ENCODE measurements at places on chromosomes 5 and 9. TPM values are rescaled to one million over a fixed set of nuclear protein-coding genes. Genes with fewer than 3 reads are reported as not detected.

The NDST1 gene
- total RNA-seq: 7.8 TPM

DNA sequence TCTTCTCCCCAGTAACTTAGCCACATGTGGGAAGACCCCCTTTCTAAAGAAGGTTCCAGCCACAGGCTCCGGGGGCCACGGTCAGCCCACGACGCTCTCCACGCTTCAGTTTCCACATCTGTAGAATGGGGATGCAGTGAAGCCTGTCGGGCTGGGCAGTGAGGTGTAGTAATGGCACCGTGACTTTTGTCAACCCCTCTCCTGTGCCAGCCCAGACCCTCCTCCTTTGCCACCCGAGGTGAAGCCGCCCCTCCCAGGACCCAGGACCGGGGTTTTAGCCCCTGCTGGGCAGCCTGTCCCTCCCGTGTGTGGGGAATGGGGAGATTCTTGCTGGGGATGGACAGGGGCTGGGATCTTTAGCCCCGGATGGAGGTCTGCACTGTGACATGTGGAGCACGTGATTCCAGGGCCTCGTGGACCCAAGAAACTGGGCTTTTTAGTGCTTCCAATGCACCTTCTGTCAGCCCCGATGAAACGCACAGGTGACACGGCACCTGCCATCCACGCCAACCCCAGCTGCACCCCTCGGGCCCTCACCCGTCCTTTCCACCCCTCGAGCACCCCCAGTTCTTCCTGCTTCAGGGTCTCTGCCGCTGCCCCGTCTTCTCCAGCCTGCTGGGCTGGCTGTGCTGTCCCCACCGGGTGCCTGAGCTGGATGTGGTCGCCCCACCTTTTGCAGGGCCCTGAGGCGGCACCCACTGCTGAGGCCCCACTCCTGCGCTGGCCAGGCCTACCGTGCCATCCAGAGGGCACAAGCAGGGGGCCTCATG is 13.4 kb upstream of the RNU6ATAC start:
- DNase-seq: no peak

- no peak for DNase-seq
These were observed 15.9 kb downstream of the LOX start for GRCh38 chr5:122062205-122062604.

DNA sequence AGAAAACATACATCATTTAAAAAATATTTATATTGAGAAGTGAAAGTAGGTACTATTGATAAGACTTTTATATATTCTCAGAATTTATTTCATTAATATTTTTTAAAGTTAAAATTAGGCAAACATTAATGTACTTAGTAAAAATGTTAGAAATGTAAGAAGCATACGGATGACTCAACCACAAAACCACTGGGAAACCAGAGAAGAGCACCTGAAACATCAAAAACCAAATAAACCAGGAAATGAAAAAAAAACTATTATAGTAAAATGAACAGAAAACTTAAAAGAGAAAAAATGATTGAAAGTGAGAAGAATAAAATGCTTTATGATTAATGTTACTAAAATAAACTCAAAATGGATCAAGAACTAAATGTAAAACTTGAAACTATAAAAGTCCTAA is 233.2 kb upstream of the DAB2 start:
- no peak for DNase-seq

GRCh38 chr9:119951090-119951489 is 581.9 kb upstream of the BRINP1 start:
- no peak for DNase-seq

The RASGRF2 gene
- 2.3 TPM for total RNA-seq

GRCh38 chr9:97848215-97848479 is 4.9 kb upstream of the FOXE1 start:
- DNase-seq: no peak

The PCDHGB6 gene
- total RNA-seq: 0.89 TPM

DNA sequence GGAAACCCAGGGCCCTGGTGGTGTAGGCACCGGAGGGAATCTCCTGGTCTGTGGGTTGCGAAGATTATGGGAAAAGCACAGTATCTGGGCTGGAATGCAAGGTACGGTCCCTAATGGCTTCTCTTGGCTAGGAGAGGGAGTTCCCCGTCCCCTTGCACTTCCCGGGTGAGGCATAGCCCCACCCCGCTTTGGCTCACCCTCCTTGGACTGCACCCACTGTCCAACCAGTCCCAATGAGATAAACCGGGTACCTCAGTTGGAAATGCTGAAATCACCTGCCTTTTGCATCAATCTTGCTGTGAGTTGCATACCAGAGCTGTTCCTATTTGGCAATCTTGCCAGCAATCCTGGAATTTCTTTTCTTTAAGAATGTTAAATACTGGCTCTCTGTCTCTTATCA is 1429.1 kb downstream of the MAT2B start:
- no peak for DNase-seq

DNA sequence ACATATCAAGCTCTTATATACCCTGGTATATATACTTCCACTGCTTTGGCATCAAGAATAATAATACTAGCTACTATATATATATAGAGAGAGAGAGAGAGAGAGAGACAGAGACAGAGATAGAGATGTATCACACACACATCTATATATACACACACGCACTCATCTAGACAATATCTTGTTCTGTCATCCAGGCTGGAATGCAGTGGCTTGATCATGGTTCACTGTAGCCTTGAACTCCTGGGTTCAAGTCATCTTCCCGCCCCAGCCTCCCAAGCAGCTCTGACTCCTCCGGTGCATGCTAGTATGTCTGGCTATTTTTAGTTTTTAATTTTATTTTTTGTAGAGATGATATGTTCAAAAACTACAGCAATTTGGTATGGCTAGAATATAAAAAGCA is 22.5 kb downstream of the ANKHD1 start:
- no peak for DNase-seq

GRCh38 chr5:56543441-56544388 is 271.6 kb upstream of the MAP3K1 start:
- DNase-seq: no peak

- DNase-seq: no peak
These were observed 419.8 kb downstream of the TMEM232 start for GRCh38 chr5:110306650-110307049.

The FCN2 gene
- total RNA-seq: not detected

GRCh38 chr9:133149130-133150015 is 14.3 kb downstream of the GBGT1 start:
- DNase-seq: peak; percentile 89

The IL13 gene
- total RNA-seq: 19.6 TPM

DNA sequence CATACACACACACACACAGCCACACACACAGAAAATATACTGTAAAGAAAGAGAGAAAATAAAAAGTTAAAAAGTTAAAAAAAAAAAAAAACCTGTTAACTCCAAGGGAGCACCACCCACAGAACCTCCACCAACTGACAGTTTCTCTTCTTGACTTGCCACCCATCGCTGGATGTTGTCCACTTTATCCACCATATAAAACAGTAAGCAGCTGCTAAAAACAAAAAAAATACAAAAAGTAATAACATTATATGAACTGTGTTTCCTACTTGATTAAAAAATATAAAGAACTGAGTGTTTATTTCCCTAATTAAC is 1.2 kb downstream of the PURA start:
- DNase-seq: no peak

The CDC23 gene
- total RNA-seq: 38.5 TPM

The FGF1 gene
- not detected for total RNA-seq

- no peak for DNase-seq
These were observed 9.9 kb downstream of the GNAQ start for GRCh38 chr9:78021697-78022096.

DNA sequence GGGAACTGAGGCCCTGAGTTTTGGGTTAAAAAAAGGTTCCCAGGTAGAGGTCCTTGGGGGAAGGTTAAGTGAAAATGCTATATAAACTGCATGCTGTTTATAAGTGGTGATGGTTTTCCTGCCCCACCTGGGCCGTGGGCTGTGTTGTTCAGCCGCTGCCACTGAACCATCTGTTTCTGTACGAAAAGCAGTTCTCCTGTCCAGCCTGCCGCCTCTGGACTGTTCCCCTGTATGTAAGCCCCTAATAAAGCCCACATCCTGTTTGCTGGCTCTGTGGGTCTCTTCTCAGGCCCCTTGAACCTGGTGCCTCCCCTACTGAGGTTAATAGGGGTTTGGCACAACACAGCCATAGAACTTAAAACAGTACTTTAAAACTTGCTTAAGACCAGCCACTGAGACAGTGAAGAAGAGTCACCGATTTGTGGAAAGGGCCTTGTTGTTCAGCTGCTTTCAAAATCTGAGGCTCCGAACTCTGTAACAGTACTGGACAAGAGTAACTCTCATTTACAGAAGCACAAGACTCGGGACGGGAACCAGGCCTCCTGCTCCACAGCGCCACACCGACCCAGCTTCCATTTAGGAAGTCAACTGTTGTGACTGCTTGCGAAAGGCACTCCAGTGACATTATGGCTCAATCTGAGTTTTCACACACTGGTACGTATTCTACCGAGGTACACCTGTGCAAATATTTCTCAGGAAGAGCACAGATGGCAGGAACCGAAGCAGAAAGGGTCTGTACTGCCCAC is 192.5 kb downstream of the CDK5RAP2 start:
- DNase-seq: no peak

DNA sequence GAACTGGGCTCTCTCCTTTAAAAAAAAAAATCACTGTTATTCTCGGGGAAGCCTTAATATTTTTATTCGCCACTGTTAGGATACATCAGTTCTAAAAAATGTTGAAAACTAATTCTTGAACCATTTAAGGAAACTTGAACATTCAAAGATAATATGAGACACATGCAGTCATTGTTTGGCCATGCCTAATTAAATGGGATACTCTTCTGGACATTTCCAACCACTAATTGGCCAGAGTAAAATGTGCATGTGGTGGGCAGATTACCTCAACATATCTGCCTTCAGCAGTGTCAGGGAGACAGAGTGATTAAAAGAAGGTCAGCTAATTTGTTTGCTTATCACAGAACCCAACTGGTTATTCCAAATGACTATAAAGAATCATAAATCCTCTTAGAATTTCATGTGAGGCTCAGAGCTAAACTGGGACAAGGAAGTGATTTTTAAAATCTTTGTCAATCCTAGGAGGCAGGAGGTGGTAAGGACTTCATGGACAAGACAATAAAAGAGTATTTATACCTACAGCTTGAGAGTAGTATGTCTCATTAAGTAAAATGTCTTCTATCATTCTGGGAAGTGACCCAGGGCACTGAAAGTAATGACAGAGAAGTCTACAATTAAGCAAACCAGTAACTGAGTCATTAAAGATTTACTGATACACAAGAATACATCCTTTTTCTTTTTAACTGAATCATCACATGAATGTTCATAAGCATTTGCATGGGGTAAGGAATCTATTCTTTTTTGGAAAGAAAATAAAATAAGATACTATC is 242.9 kb upstream of the TRPM3 start:
- DNase-seq: no peak

DNA sequence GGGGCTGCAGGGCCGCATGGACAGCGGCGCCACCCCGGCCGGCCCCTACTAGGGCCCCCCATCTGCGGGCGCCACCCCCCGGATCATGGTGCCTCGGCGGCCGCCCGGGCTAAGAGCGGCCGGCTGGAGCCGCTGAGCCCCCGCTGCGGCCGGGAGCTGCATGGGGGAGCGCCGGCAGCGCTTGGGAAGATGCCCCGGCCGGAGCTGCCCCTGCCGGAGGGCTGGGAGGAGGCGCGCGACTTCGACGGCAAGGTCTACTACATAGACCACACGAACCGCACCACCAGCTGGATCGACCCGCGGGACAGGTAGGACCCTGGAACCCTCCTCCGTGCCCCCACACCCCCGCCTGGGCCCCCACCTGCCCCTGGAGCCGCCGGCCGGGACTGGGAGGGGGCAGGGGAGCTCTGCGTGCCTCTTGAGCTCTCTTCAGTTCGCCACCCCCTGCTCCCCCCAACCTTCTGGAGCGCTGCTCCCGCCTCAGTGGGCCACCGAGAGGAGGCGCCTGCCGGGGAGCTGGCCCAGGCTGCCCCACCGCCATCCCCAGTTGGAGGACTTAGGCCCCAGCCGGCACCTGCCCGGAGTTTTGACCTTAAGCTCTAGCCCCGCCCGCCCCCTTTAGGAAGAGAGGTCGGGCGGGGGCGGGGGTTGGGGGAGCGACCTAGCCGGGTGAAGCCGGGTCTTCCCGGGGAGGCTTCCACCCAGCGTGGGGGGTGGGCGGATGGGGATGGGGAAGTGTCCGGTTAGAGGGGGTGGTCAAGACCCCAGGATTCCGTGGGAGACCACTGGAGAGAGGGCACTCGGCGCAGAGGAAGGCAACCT is 730 bp downstream of the WWC1 start:
- peak; percentile 29 for DNase-seq

The GPSM1 gene
- 2.3 TPM for total RNA-seq

DNA sequence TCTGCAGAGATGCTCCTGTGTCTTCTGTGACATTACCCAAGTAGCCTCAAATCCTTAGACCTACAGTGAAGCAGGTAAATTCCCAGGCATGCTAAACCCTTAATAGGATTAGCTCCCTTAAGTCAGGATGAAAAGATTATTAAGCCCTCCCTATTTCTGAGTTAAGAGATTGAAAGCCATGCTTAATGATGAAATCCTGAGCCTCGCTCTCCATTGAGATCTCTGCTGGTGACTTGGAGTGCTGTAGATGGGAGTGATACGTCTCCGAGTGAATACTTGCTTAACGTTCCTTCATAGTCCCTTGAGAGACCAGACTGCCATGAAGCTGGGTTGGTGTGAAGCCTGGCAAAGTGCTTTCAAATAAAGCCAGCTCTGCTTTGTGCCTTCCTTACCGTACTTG is 34.2 kb downstream of the AOPEP start:
- no peak for DNase-seq

The DMRT3 gene
- total RNA-seq: not detected

GRCh38 chr9:35490155-35490909 is 421 bp downstream of the RUSC2 start:
- no peak for DNase-seq
